ENCODE measurements at places on chromosomes 4 and X.

- no peak for DNase-seq
These were observed 52.0 kb downstream of the SORCS2 start for GRCh38 chr4:7244331-7244665.

DNA sequence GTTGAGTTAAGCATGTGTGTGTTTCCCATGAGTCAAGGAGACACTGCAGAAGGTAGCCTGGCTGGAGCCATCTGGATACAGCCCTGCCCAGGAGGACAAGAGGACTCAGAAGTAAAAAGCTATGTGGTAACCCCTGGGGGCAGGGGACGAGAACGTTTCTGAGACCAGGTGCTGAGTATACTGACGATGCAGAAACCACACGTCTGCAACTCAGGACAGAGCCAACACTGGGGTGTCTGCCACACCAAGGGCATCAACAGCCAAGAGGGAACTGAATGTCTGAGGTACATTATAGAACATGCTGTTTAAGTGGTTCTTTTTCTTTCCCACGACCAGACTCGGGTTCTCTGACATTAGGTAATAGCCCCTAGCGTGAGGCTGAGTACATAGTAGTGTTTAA lies 94.1 kb upstream of the GPR34 start:
- DNase-seq, result no peak

DNA sequence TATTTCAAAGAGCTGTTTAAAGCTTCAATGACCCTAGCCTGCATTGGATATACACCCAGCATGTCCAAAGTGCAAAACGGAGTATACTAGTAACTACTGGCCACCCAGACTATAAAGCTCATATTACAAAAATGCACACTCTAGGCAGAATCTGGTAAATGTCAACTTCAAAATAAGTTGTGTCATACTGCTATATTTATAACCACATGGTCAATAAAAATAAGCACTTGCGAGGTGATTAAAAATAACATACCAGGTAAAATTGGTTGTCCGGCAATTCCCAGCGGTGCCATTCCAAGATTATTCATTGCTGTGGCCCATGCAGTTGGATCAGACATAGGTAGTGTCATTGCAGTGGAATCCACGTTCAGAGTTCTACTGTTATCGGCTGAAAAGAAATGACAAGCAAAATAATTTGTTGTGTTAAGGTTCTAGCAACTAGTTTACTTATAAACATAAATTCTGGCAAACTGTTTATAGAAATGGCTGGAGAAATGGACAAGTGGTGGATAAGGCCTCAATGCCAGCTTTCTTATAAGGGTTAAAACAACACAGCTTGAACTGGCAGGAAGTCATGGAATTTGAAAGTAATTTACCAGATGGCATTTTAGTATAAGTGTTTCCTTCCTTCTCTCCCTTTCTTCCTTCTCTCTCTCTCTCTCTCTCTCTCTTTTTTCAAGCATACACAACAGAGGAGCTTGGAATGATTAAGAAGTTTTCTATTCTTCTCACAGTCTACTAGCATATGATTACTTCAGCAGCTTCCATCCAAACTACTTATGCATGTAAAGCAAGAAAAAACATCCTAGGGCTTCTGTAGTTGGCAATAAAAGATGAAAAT lies 199.9 kb downstream of the ENOX2 start:
- DNase-seq, result no peak

- no peak for DNase-seq
These were observed 14.6 kb downstream of the NDUFB11 start for GRCh38 chrX:47129899-47130358.

DNA sequence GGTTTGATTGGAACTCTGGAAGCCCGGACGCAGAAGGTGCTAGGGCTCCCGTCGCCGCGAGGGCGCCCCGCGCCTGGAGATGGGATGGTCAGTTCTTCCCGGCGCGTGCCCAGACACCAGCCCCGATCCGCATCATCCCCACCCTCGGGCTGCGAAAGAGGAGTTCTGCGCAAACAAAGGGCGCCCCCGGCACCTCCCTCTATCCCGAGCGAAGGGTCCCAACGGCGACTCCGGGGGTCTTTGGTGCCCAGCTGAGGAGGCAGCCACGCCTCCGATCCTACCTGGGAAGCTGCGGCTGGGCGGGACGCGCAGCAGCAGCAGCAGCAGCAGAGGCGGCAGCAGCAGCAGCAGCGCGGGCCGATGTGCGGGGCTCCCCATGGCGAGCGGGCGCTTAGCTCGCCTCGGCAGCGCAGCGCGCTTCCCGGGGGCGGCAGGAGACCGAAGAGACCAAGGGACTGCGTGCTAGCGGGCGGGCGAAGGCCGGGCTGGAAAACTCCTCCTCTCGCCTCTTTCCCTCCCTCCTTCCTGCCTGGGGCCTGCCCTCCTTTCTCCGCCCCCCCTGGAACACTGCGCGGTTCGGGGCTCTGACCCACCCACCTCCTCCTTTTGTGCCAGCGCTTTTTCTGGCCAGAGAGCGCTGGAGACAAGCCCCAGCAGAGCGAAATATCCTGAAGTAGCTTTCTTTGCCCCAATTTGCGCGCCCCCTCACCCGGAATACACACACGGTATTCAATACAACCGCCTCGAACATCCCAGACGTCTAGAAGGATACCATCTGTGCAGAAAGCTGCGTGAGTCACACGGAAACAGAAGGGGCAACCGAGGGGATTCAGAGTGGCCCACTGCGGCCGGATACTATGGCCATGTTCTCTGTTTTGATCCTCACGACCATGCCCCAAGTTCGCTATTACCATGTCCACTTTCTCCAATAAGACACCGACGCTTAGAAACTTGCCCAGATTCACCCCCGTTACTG lies at the start of gene SRPX:
TSS of gene SRPX (minus strand) at position 457 of the 976 bp plus-strand sequence. CDS start at position 378, 79 bp downstream.
- no peak for DNase-seq

GRCh38 chr4:128908735-128909134 lies 99.2 kb downstream of the JADE1 start:
- no peak for DNase-seq

DNA sequence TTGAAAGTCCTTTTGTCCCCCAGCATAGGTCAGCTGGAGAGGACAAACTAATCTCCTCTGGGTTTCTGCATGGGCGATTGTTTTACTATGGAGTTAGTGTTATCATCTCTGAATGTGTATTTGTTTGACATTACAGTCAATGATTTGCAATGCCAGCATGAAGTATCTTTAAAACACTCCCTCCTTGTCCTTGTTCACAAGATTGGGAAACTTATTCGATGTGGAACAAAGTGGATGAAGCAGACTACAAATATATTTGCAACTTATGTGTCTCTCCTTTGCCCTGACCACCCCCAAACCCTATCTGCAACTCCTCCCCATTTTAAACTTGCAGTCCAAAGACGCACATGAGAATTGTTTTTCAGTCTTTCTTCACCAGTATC lies 1.5 kb upstream of the PITX2 start:
- DNase-seq, result no peak

- DNase-seq, result no peak
These were observed 91.8 kb downstream of the PDE5A start for GRCh38 chr4:119536572-119537528.

DNA sequence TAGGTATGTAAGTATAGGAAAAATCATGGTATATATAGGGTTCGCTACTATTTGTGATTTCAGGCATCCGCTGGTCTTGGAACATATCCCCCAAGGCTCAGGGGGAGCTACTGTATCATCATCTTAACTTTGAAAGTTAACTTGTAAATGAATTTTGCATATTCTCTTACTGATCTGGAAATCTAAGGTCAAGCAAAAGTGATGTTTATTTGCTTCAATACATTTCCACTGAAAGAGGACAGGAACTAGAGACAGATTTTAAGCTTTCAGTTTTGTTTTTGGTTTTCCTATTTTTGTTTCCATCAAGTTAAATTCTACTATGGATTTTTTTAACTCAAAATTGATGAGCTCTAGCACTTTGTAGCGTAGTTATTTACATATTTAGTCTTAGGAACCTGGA lies 56.2 kb downstream of the NAF1 start:
- DNase-seq, result no peak

- DNase-seq, result no peak
These were observed 54.4 kb downstream of the MCUB start for GRCh38 chr4:109614466-109614865.

DNA sequence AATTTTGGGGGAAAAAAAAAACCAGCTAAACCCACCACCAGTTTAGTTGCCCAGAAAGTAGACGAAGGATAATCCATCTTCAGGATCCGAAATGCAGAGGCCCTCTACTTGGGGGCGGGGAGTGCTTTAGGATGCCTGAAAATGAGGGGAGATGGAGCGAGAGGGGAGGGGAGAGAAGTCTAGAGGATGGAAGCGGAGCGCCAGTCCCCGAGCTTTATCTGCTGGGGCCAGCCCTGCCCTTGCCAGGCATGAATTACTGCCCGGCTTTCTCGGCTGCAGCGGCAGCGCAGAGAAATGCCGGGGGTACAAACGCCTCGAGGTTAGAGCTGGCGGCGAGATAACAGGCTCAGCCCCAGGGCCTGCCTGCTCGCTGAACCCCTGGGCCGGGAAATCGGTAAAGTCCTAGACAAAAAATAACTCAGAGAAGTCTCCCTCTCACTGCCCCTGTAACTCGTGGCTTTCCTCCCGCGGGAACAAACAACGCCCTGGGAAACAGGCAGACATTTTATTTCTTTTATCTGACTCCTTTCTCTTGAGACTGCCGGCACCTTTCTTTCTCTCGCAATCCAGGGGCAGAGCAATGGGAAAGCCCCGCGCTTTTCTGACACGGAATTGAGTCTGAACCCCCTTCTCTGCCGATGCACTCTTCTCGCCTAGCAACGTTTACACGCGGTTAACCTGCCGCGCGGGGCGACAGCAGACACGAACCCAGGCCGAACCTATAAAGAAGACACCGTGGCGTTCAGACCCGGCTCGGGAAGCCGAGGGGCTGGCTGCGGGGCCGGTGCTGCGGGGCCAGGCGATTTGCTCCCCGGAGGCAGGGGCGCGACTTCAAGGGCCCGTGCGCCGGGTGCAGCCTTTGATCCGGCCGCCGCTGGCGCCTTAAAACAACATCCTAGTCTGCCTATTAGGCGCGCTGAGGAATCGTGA lies 3.1 kb upstream of the MSX1 start:
- DNase-seq, result no peak

DNA sequence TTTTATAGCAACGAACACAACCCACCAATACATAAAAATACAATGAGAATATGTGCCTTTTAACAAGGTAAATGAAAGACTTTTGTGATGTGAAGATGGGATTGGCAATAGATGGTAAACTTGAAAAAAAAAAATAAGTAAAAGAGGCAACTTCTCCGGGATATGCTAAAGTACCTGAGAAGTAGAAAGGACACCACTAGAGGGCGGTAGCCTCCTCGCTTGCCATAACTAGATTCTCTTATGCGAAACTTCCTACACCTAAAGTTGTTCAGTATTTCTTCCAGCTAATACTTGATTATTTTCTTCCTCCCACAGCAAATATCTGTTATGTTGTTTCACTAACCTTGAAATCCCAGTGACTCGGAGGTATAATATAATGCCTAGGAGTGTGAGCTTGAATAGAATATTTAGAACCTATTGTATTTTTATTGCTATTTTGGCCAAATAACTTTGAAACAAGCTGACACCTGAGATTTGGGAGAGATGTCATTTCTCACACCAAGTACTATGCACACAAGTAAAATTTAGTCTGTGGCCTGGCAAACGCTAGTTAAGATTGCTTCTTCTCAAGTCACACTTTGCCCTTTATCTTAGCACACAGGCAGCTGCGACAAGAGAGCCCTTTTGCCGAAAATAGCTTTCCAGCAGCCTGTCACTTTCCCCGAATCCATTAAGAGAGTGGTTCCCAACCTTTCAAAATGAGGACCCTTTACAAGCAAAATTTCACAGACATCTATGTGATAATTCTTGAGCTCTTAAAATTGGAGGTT lies 44.9 kb upstream of the PDLIM5 start:
- peak; percentile 1 for DNase-seq

DNA sequence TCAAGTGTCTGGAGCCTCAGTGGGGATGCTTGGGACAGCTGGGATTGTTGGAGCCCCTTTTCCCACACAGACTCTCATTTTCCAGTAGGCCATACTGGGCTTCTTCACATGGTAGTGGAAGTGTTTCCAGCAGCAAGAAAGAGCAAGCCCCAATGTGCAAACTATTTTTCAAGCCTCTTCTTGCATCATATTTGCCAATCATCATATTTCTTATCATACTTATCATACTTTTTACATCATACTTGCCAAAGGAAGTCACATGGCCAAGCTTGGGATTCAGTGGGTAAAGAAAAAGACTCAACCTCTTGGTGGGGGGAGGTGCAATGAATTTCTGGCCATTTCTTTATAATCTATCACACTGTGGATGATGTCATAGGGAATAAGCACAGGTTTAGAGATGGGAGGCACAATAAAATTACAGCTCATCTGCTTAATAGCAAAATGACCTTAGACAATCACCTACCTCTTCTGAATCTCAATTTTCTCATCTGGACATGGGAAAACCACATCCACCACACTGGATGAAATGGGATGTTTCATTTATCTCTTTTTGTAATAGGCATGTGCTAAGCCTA lies 174.2 kb downstream of the MID1IP1 start:
- no peak for DNase-seq

- no peak for DNase-seq
These were observed 293.5 kb upstream of the HS3ST1 start for GRCh38 chr4:11722223-11722622.

DNA sequence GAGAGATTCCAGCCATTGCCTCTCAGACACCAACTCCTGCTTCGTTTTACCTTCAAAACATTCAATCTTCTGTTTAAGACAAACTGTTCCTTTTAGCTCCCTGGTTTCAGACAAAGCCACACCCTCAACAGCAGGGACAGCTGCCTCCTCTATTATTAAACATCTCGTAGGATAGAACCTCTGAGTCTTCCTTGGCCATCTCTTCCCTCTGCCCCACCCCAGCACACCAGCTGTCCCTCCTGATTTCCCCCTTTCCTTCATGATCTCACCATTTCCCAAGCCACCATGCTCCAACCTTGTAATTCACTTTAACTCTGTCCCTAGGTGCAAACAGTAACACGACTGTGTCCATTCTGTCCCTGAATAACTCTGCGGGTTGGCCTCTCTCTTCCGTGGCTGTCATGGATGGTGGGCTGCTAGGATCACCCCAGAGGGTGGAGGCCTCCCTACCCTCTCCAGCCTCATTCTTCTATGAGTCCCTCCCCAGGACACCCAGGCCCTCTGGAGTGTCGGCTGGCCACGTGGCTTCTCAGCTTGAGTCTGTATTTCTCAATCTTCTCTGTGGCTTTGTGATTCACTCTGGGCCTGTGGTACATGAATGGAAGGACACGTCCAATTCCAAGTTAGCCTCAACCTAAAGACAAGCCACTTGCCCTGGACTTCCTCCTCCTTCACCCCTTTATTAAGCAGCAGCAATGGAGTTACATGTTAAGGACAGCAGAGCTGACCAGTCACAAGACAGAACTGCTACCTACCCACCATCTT lies 349.9 kb downstream of the FBXW7 start:
- DNase-seq, result no peak

- DNase-seq, result no peak
These were observed 866.3 kb upstream of the PCDH7 start for GRCh38 chr4:29853833-29854232.

DNA sequence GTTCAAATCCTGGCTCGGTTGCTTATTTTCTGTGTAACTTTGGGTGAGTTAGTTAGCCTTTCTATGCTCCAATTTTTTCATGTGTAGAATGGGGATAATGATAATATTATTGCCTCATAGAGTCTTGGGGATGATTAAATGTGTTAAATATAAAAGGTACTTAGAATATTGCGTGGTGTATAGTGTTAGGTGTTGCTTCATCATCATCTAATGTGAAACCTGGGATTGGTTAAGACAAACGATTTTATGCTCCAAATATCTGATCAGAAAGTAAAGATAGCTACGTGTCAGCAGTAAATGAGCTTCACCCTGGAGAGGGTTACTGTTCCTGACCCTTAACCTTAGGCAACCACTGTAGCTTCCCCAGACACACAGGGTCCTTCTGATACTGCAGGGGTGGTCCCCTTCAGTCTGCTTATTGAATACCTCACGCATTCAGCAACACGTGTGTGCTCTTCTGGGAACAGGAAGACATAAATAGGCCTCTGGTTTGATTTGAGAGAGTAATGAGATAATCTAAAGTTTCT lies 50.1 kb downstream of the GPAT3 start:
- no peak for DNase-seq

Data from activated naive CD4-positive, alpha-beta T cell (primary cell).